ENCODE measurements at places on chromosomes 7 and 10.

GRCh38 chr7:36034020-36034419, 119.0 kb upstream of the EEPD1 start:
- DNase-seq: peak; percentile 48

- DNase-seq: no peak
These were observed 13.2 kb downstream of the SHOC2 start for GRCh38 chr10:110932505-110933180.

DNA sequence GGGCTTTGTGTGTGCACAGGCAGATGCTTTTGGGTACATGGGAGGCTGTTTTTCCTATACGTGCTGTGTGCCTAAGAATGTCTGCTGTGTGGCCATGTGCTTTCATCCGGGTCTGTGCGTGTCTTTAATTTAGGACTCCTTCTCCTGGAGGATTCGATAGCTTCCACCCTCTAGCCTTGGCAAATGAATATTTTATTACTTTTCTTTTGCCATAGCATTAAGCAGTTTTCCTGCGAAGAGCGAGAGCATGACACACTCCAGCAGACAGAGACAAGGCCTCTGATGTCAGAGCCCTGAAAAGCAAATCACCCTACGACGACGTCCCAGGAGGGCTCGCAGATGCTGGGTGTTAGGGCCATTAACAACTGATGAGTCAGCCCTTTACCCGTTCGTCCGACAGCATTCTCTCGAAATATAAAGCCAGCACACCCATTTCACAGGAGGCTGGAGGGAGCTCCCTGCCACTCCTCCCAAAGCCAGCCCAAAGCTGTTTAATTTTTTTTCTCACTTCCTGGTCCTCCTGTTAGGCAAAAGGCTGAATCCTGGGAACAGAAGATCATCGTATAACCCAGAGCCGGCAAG, 311.3 kb upstream of the ZMIZ1 start:
- DNase-seq: peak; percentile 88

GRCh38 chr10:12854988-12855387, 146.5 kb downstream of the CCDC3 start:
- no peak for DNase-seq

DNA sequence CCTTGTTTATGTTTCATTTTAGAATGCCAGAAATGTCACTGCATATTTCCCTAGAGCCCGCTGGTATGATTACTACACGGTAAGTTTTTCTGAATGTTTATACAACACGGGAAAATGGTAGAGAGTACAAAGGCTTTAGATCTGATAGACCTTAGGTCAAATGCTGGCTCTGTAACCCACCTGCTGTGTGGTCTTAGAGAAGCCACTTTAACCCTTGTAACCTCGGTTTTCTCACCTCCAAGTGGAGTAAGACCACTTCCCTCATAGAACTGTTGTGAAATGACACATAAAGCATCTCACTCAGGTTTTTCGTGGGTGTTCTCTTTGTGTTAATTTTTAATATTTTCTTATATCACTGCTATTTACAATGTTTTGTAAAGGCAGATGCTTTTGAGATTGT, 13.9 kb upstream of the MGAM2 start:
- DNase-seq: no peak

DNA sequence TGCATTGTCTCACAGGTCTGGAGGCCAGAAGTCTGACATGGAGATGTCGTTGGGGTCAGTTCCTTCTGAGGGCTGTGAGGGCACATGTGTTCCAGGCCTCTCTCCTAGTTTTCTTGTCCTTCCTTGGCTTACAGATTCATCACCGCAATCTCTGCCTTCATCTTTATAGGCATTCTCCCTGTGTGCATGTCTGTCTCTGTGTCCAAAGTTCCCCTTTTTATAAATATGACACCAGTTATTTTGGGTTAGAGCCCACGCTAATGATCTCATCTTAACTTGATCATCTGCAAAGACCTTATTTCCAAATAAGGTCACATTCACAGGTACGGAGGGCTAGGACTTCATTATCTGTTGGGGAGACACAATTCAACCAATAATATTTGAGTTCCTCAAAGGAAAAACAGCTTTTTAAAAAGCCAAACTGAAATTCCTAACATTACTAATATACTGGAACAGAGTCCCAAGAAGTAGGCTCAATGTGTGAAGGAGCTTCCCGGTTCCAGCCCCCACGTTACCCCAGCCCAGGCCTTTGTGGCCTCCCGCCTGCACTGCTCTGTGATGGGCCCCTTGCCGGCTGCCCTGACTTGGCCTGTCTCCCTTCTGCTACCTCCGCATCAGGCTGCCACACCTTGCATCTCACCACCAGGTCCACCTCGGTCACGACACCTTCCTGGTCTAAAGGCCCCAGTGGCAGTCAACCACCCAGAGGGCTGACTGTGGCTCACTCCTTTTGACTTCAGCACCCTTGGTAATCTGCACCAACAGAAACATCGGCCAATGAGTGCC, 142.7 kb downstream of the KCNMA1 start:
- no peak for DNase-seq

- DNase-seq: no peak
These were observed 18.1 kb upstream of the RAB18 start for GRCh38 chr10:27485986-27486385.

DNA sequence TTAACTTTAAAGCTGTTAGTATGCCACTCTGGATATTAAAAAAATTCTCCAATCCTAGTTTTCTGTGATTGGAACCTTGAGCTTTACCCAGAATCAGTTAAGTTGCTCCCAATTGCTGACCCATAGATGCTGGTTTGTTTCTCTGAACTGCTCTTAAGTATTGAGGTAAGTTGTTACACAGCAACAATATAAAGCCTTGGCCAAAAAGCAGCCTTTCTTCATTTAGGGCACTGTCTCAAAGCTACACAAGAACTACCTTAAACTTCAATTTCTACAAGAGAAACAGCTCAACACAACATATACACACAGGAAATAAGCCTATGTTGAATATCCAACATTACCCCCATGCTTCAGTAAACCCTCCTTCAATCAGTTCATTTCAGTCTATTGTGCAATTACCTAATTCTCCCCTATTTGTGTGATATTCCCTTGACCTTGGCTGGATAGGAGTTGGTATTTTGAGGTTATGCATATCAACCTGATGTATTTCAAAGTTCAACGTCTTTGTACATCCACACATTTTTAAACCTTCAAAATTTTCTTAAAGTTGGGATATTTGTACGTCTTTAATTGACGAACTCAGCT, 11.5 kb downstream of the HNRNPA2B1 start:
- DNase-seq: no peak

- DNase-seq: no peak
These were observed 20.5 kb downstream of the TMEM270 start for GRCh38 chr7:73881352-73882046.

GRCh38 chr10:110355922-110356627, 51.4 kb upstream of the SMNDC1 start:
- DNase-seq: no peak

- peak; percentile 78 for DNase-seq
These were observed 27.9 kb downstream of the RALA start for GRCh38 chr7:39651265-39651664.

DNA sequence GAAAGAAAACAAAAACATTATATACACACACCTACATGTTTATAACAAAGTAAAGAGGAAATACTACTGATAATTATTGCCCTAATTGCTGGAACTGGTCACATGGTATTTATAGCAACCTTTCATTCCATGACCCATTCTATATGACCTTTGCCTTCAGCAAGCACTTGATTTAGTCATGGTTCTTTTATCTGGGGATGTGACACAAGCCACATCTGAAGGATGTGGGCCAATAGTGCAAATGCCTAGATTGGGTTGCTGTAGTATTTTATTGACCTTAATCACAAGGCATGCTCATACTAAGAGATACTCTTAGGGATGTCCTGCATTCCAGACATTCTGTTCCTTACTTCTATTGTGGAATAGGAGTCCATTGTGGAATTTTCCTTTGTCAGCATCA, 723.5 kb upstream of the POM121L12 start:
- no peak for DNase-seq

DNA sequence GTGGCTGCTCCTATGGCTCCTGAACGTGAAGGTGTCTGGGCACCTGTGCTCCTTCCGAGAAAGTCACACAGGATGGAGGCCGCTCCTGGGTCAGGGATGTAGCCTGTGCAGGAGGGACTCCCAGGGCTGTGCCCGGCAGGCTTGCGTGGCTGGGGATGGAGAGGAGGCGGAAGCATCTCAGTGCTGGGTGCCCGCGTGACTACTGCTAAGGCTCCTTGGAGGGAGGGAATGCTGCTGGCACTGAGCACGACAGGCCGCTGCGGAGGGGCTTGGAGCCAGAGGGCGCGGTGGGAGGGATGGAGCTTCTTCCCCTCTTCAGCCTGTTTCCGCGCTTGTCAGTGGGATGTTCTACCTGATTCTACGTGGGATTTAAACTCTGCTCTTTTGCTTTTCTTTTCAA, 35.0 kb downstream of the ADCY1 start:
- no peak for DNase-seq

DNA sequence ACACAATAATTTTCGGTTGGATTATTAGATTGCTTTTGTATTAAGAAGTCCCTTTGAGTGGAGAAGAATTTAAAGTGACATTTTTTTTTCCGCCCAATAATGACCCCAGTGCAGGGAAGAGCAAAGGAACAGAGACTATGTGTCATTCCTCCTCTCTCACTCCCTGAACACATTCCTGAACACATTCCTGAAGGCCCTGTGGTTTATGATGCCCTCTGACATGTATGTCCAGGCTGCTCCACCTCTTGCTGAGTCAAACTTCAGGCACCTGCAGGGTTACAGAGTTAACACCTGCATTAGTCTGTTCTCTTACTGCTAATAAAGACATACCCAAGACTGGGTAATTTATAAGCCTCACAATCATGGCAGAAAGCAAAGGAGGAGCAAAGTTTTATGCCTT, 704.0 kb upstream of the LRRN3 start:
- DNase-seq: peak; percentile 45

GRCh38 chr10:86775056-86775869, 18.8 kb downstream of the BMPR1A start:
- DNase-seq: peak; percentile 34

GRCh38 chr7:100210805-100211204, 8.9 kb upstream of the PVRIG start:
- no peak for DNase-seq

DNA sequence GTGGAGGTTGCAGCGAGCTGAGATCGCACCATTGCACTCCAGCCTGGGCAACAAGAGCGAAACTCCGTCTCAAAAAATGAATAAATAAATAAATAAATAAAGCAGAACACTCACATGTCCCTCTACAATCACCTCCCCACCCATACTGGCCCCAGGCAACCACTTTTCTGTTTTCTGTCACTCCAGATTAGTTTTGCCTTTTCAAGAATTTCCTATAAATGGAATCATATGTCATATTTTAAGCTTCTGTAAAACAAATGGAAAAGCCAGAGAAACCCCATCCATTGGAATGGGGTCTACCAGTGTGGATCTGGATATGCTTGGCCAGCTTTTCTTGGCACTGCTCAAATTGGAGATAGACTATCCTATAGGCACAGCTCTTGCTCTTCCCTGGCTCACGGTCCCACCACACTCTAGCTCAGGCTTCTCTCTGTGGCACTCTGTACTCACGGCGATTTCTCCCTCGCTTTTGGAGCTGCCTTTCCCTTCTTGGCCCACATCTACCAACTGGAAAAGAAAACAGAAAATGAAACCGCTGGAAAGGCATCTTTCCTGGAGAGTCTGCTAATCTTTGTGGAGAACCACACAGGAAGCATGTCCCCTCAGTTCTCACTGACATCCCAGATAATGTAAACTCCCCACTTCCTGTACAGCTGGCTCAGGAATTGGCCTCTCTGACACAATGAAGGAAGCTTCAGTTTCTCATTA, 210.1 kb downstream of the JCAD start:
- peak; percentile 85 for DNase-seq

DNA sequence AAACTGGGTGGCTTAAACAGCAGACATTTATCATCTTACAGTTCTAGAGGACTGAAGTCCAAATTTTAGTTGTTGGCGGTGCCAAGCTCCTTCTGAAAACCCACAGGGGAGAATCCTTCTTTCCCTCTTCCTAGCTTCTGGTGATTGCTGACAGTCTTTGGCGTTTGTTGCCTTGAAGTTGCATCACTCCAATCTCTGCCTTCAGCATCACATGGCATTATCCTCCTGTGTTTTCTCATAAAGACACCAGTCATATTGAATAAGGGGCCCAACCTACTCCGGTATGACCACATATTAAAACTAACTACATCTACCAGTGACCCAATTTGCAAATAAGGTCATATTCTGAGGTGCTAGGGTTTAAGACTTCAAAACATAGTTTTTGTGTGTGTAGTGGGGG, 472.1 kb upstream of the IGFBP3 start:
- DNase-seq: peak; percentile 52

DNA sequence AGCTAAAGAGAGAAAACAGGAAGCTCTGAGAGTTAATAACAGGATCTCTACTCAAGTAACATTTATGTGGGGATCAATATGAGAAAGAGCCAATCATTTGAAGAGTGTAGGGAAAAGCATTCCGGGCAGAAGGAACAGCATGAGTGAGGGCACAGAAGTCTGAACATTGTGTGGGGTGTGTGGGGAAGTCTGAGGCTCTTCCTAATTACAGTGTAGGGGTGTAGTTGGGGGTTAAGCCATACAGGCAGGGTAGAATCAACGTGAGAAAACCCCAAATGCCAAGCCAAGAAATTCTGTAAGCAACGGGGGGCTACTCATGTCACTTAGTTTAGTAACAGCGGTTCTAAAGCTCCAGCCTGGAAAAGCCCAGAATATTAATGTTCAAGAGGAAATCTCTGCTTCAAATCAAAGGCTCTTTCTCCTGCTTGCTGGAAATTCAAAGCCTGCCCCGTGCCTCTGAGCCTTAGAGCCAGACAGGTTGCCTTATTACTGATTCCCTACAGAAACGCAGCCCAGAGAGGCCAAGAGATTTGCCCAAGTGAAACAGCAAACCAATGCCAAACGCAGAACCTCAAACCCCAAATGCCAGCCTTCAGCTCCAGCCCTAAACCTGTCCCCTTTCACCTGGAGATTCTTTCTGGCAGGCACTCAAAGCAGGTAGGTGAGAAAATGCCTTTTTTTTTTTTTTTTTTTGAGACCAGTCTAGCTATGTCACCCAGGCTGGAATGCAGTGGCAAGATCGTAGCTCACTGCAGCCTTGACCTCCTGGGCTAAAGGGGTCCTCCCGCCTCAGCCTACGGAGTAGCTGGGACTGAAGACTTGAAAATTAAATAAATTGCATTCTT, 36.1 kb downstream of the DNAJB12 start:
- DNase-seq: no peak

- DNase-seq: no peak
These were observed 257.7 kb upstream of the NFE2L3 start for GRCh38 chr7:25894002-25894901.

- peak; percentile 63 for DNase-seq
These were observed 155.0 kb downstream of the BMPER start for GRCh38 chr7:34060196-34060947.

DNA sequence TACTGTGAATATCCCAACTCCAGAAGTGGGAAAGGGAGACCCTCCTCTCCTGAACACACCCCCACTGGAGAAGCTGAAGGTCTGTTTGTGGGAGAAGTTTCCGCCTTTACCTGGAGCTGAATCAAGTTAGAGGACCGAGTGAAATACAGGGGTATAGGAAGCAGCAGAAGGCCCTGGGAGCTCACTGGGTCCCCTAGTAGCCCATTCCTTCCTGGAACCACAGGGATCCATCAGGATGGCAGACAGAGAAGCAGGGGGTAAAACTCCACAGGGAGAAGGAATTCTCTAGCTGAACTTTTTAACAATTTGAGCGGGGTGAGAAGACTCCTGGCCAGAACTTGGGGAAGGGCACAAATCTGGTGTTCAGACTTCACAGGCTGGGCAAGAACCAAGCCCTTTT, 275.8 kb downstream of the GRID1 start:
- no peak for DNase-seq

- peak; percentile 50 for DNase-seq
These were observed 9.0 kb downstream of the IQCE start for GRCh38 chr7:2567679-2568278.

All from fibroblast of upper back skin (primary cell).